KG1 (cell line): ENCODE measurements at places on chromosomes 16 and 17.

- DNase-seq: no peak
These were observed 13.7 kb downstream of the MRC2 start for GRCh38 chr17:62641153-62641552.

GRCh38 chr17:80393241-80393890 is 21.6 kb upstream of the ENDOV start:
- no peak for DNase-seq

GRCh38 chr16:54067322-54068065 is 219.1 kb downstream of the IRX3 start:
- DNase-seq: no peak

GRCh38 chr17:73973586-73974409 is 229.7 kb upstream of the RPL38 start:
- no peak for DNase-seq

DNA sequence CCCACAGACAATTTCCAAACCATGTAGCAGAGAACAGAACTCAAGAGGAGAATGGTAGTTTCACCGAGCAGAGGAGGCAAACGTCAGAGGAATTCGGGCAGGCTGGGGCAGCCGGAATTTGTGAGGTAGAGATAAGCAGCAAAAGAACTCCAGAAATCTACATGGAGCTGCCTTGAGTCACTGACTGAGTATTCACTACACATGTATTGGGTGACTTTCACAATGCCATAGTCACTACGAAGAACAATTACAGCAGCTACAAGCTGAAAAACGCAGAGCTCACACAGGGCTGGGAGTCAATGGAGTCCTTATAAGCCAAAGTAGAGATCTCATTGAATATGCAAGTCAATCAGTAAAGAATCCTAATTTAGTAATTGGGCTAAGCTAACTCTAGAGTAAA is 13.4 kb downstream of the CMC2 start:
- no peak for DNase-seq
